ENCODE measurements at places on chromosomes 3 and 15.
A peak's percentile ranks its signal among the peaks of the same experiment; 100 is the strongest.

DNA sequence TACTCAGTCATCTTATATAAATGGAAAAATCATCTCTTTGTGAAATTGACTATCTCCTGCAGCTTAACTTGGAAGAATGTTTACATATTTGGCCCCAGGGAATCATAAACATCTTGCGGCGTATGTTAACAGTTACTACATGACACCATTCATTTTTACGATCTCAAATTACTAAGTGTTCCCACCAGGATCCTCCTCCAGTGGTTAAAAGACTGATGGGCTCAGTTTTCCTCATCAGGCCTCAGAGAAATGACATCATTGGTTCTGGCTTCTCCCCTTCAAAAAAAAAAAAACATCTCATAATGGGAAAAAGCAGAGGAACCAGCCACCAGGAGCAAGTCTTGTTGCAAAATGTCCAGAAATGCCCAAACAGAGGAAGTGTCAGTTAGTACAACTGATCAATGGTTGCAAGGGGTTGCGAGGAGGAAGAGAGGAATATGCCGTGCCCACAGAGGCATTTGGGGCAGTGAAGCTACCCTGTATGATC lies 70.5 kb upstream of the LIPC start:
- no peak for DNase-seq

DNA sequence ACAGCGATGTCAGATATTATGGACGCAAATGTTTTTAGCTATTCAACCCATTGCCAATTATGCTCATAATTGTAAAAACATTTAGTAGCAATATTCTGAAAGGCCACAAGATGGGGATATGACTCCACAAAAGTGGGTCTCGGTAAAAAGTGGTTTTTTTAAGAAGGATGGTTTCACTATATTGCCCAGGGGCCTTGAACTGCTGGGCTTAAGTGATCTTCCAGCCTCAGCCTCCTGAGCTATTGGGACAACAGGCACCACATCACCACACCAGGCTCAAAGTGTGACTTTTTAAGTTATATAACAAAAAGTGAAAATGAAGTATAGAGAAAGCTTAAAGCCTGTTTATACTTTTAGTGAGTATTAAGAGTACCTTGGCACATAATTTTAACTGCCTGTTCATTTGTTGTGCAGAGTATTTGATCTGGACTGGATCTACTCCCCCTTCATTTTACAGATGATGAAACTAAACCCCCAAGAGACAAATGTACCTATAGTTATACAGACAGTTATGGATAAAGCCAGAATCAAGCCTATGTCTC lies 9.4 kb downstream of the NAA50 start:
- peak; percentile 81 for DNase-seq

DNA sequence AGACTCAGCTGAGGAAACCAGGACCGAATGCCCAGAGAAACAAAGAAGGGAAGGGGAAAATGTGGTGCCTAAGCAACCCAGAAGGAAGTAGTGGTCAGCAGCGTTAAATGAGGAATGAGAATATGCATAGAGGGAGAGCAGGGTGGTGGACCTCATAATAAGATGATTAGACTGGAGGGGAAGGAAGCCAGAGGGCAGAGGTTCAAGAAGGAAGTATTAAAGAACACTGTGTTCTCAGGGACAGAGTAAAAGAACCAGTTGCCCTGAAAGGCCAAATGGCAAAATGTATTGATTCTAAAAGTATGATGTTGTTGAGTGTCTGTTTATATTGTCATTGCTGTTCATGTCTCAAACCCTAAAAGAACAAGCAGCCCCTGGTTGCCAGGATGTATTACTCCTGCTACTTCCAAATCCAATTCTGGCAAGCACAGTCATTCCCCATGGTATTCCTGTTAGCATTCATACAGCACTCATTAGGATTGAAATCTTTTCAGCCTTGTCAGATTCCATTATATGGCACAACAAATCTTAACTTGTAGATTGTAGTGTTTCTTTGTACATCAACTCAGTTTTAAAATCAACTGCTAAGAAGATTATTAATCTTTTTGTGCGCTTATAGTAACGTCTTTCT lies 23.4 kb downstream of the P2RY1 start:
- DNase-seq = no peak

DNA sequence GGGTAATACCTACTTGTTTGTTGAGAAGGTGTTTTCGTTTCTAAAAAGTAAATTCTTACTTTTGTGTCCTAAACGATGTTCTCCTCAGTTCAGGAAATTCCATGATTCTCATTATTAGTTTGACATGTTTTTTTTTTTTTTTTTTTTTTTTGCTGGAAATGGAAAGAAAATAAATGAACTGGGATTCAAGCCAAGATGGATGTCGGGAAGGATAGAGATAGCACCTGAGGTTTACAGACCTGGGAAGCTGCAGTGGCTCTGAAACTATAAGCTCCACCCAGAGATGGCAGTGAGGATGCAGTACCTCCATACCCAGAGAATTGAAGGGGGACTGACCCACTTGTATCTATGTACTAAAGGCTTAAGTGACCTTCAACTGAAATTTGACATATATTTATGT lies 334.6 kb upstream of the TGFBR2 start:
- DNase-seq = no peak

DNA sequence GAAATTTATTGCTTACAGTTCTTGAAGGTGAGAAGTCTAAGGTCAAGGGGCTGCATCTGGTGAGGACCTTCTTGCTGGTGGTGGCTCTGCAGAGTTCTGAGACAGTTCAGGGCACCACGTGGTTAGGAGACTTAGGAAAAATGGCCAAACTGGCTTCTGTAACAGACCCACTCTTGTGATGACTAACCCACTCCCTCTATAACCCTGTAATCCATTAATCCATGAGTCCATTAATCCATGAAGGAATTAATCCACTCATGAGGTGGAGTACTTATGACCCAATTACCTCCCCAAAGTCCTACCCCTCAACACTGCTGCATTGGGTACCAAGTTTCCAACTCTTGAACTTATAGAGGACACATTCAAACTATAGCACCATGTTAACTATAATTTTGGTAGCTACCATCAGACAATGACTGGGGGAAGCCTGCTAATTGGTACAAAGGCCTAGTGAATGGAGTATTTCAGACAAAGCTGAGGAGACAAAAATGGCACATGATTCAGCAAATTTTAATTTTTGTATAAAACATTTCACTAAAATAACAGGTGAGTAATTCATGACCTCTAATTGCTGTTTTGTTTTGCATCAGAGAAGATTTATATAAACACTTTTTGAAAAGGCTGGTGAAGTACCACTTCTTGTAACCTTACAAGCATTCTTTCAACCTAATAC lies 374.1 kb upstream of the TBL1XR1 start:
- DNase-seq = no peak

GRCh38 chr3:56988458-56989168 lies 71.9 kb upstream of the SPATA12 start:
- peak; percentile 91 for DNase-seq

GRCh38 chr3:181212271-181212670 lies 222.7 kb upstream of the DNAJC19 start:
- DNase-seq = no peak

DNA sequence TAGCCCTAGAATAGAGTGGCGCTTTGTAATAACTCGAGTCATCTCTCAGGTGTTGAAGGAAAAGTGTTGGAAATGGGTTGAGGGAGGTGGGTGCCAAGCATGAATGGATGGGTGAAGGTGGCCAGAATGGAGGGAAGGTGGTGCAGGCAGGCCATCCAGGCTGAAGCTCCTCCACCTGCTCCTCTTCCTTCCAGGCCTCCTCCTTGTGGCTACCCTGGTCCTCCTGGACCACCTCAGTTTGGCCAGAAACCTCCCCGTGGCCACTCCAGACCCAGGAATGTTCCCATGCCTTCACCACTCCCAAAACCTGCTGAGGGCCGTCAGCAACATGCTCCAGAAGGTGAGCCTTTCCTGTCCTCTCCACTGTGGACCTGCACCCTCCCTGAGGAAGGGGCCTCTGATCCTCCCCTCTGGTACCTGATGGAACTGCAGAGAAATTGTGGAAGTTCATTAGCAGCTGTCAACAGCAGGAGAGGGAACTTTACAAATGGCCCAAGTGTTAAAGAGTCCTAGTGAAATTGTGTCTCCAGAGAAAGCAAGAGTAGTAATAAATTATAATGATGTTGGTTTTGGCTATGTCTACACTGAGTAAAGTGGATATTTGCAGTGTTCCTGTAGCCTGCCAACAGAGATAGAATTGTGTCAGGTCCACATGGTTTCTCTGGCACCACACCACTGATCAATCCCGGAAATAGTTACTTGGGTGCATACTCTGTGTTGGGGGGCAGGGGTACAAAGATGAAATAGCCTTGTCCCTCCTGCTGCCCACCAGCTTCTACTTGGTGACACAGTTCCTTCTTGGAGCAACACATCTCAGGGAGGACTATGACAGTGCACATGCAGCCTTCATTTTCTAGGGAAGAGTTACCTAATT lies 1.6 kb downstream of the IL12A start:
- DNase-seq = peak; percentile 56

DNA sequence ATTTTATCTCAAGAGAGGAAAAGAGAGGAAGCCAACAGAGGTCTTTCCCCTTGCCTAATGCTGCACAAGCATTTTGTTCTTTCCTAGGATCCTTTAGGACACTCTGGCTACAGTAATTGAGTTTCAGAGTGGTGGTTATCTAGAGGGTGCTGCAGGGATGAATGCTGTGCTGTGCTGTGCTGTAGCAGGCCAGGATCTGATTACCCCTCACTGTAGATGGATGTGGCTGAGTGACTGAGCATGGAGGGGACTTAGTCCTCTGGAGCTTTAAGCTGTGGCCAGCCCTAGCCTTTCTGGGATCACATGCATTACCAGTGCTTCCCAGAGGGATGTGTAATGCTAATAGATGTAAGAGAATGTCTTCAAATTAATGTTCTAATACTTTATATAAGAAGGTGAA lies 94.8 kb downstream of the SLC9A9 start:
- DNase-seq = no peak

GRCh38 chr3:115652738-115653137 lies 29.4 kb downstream of the GAP43 start:
- no peak for DNase-seq

DNA sequence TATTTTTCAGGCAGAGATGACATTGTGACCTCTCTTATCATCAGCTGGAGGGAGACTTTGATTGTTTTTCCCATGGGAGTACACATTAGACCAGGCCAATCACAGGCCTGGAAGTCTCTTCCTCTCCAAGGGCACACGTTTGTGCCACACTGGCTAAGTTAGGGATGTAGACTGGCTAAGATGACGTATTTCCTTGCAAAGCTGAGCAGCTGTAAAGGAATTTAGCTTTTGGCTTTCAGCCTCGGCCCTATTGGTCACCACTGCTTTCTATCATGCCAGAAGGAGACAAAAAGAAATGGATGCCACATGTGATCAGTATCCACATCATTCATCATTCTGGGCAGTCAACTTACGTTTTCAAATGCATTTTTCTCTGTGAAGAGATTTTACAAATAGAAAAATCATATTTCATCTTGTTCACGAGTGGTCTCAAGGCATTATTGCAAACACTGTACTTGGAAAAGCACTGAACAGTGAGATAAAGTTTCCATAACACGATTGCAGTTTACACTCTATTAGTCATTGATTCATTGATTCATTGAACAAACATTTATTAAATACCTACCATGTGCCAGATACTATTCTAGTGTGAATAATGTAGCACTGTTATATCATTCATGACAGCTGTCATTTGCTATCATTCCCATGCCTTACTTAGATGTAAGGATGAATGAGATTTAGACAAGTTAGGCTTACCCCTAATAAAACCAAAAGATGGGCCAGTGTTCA lies 27.0 kb upstream of the RNF7 start:
- DNase-seq = no peak

DNA sequence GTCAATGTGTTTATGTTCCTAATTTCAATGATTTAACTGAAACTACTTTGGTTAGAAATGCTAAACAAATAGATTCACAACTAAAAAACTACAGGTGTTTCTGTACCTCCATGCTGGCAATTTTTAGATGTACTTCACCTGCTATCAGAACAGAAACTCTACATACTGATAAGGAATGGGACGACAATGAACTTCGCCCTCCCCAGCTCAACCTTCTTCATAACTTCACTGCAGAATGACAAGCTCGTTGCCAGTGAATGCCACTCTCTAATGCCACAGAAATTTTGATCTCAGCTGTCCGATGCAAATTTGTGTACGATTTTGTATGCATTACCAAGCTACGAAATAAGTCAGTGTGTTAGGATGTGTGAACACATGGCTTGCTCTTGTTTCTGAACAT lies 133.4 kb downstream of the FOXP1 start:
- DNase-seq = no peak

DNA sequence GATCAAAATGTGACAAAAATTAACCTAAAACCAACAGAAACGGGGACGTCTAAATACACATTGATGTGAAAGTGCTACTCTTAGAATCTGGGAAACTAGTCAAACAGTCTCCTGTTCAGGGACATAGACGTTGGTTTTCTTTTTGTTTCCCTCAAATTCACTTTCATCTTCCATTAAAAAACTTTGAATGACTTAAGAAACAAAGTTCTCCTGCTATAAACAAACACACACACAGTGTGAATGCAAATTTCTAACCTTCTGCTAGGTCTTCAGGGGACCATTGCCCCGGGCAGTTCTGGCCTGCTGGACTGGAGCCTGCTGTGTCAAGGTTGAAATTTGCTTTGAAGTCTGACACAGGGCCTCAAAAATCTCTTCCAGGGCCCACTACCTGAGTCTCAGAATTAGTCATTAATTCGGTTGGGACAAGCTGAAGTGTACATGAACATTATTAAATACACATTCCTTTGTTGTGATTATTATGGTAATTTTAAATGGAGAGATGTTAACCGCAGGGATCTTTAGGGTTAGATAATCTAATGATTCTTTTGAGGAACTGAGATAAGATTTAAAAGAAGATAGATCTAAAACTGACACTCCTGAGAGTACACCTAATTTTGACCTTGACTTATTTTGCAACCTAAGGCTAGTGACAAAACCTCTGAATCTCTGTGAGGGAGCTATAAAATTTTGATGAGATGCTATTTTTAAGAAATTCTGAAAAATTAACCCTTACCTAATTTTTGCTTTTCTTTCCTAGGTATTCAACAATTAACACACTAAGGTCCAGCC lies 1260.4 kb downstream of the ROBO1 start:
- no peak for DNase-seq

- DNase-seq = no peak
Observed at GRCh38 chr3:112785321-112786001, 61.2 kb downstream of the CD200R1L start.

DNA sequence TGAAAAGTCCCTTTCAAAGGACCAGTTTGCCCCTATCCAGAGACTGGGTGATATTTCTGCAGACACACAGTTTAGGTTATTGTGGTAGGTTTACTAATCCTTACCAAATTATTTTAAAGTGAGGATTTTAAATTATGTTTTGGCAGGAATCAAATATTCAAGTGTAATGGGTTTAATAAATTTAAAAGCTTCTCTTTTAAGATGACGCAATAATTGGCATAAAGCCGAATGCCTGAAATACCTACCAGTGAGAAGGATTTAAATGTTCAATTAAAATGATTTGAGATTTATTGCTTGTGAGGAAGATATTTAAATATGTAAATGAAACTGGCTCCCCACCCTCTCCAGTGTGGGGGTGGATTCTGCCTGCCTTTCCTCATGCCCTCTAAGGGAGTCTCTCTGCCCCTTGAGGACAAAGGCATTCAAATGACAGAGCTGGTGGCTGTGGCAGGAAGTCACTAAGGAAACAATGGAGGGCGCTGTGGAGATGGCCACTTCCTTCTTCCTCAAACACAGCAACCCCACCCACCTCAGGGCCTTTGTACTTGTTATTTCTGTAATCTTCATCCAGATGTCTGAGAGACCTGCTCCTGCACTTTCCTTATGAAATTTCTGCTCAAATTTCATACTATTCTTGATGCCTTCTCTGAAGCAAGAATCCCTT lies 131.7 kb downstream of the TNIK start:
- DNase-seq = peak; percentile 80

GRCh38 chr3:123286308-123287023 lies 84.7 kb downstream of the SEC22A start:
- peak; percentile 83 for DNase-seq

- no peak for DNase-seq
Observed at GRCh38 chr3:55818485-55818884, 331.4 kb upstream of the WNT5A start.

Measured in activated CD4-positive, alpha-beta T cell treated with anti-CD3 and anti-CD28 coated beads, Interleukin-2, amount 10 ng/mL, durations not matched to agents 24 days and 14 days (primary cell).